ENCODE measurements at places on chromosomes 5 and 9.

DNA sequence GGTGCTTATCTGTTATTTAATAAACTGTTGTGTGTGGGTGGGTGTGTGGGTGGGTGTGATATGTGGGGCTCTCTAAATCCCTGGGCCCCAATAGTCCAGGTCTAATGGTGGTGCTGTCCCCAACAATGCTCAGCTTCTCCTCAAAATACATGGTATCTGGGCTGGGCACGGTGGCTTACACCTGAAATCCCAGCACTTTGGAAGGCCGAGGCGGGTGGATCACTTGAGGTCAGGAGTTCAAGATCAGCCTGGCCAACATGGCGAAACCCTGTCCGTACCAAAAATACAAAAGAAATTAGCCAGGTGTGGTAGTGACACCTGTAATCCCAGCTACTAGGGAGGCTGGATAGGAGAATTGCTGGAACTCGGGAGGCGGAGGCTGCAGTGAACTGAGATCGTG, 4.5 kb upstream of the ORM1 start:
- no peak for DNase-seq

DNA sequence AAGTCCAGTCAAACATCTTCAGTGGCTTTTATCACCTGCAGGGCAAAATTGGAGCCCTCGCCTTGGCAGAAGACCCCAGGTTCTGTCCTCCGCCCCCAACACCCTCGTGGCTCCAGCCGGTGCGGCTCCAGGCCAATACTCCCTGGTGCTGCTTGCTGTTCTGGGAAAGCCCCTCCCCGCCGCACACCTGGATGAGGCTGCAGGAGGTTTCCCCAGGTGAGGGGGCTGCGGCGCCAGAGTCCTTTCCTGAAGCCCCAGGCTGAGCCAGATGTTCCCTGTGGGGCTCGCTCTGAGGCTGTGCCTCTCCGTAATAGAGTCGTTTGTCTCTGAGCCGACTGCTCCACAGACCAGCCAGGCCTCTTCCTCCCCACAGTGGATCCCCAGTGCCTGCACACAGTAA, 375.4 kb upstream of the IRX1 start:
- DNase-seq, result no peak

DNA sequence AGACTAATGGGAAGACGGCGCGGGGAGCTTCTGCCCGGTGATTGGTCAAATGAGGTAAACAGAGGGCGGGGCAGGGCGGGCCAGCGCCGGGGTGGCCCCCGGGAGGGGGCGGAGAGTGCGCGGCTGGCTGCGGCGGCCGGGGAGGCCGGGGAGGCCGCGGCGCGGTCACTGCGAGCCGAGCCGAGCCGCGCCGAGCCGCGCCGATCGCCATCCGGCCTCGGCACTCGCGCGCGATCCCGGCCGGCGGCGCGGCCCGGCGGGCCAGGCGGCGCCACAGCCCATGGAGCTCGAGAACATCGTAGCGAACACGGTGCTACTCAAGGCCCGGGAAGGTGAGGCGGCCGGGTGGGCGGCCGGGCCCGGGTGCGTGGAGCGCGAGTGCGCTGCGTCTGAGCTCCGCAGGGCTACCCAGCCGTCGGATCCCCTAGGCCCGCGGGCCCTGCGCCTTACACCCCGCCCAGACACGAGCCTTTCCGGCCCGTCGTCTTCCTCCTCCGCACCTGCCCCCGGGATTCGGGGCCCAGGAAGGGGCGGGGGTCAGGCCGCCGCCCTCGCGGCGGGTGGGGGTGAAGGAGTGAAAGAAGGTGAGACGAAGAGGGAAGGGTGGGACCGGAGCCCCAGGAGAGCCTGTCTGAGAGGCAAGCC, at the start of gene GRK6:
Gene GRK6 (plus strand): TSS at position 111 of the 645 bp plus-strand sequence. CDS start 170 bp downstream, at position 281.
- no peak for DNase-seq

- DNase-seq, result no peak
Measured at GRCh38 chr5:139746691-139747582, 48.7 kb upstream of the PSD2 start.

DNA sequence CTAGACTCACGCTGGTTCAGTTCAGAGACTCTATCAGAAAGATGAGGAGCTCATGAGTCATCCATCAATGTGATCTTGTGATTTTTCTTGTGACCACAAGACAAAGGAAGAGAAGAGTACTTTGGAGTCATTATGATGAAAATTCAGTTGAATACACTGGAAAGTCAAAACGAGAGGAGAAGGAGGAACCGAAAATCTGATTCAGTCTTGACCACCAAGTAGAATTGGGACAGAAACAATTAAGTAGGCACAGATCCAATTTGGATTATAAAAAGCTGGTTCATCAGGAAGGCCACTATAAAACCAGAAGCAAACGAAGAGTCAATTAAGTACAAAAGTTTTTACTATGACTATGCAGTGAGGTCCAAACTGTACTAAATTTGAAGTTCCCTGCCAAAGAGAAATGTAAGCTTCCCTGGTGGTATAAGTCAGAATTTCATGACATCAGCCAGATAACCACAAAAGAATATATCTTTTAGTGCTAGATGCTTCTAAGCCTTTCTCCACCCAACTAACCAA, 90.9 kb downstream of the THBS4 start:
- DNase-seq, result no peak

DNA sequence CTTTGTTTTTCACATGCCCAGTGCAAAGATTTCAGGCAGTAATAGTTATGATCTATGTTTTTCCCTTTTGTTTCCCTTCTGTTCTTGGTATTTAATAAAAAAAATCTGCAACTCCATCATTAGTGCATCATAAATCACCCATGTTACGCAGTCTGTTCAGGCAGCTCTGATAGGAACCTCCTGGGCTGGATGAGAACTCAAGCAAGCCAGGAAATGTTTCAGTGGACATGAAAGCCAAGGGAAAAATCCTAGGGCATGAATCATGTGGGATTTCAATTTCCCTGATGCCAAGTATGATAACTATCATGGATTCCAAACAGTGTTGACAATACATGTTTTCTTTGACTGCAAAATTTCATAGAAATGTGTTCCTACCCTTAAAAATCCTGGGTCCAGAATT, 119.7 kb upstream of the TARS1 start:
- DNase-seq, result no peak

All from NCI-H1092 (cell line).